ENCODE measurements at places on chromosomes 2 and 18. TPM values are rescaled to one million over a fixed set of nuclear protein-coding genes. Genes with fewer than 3 reads are reported as not detected.
A peak's percentile ranks its signal among the peaks of the same experiment; 100 is the strongest.

CYS1 gene
- 0.08 TPM for total RNA-seq

FN1 gene
- 4.6 TPM for total RNA-seq

- DNase-seq = no peak
Measured at GRCh38 chr18:11324956-11325882, 175.8 kb upstream of the PIEZO2 start.

- DNase-seq = no peak
Measured at GRCh38 chr2:65071499-65072180, 15.4 kb downstream of the CEP68 start.

KCNF1 gene
- total RNA-seq = not detected

HOXD10 gene
- not detected for total RNA-seq

DNA sequence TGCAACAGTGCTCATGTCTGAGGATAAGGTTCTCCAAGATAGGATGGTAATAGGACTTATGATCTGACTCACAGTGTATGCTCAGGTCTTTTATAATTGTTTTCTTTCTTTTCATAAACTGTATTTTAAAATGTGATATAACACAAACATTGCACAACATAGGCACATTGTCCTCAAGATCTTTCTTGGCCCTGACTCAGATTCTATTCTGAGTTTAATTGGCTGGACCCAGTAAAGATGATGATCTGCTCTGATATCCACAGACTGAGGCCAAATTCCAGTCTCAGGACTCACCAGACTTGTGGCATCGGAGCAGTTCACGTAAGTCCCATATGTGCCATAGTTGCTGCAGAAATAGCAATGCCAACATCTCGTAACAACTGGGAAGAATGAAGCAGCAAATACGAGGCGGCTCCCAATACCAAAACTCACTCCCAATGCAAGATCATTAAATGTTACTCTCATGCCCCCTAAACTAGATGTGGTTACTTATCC, 448.9 kb upstream of the SLC14A2 start:
- DNase-seq = no peak

- DNase-seq = peak; percentile 55
Measured at GRCh38 chr2:196234672-196235071, 63.3 kb upstream of the STK17B start.

DNA sequence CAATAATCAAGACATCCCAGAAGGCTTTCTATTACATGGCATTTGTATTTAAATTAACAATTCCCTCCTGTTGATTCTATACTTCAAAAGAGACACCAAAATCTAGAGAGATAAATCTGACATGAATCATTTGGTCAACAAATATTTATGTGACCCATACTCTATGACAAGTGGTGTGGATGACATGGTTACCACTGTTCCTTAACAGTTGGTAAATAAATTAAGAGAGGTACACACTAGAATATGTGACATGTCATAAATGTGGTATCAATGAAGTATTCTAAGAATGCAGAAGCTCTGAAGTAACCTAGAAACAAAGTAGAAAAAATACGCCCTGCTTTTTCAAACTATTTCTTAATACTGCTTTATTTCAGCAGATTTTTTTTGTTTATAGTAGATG, 255.4 kb downstream of the EXOC6B start:
- DNase-seq = no peak

DNA sequence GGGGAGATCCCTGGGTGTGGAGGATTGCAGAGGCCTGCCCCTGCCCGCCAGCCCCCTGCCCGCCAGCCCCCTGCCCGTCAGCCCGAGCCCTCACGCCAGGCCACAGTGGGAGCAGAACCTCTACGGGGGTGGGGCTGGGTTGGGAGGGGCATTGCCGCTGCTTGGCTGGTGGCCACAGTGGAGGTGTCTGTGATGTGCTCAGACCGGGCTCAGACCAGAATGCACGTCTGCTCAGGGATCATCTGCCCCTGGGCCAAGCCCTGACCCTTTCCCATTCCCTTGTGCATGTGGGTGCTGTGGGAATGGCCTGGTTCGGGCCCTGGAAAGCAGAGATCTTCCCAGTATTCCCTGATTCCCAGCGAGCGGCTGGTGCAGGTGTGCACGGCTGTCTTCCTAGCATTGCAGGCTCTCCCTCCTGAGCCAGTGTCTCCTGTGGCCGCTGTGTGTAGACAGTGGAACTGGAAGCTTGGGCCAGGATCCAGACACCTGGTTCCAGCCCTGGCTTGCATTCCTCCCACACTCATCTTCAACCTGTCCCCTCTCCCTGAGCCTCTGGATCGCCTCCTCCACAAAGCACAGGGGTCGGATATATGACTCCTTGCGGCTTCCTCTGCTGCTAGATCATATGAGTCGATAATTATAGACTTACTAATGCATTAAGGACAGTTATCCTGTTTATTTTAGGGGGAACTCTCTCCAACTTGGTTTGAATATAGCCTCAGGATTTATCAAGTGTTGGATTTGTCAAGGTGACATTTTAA, 161.6 kb downstream of the LDLRAD4 start:
- no peak for DNase-seq

DNA sequence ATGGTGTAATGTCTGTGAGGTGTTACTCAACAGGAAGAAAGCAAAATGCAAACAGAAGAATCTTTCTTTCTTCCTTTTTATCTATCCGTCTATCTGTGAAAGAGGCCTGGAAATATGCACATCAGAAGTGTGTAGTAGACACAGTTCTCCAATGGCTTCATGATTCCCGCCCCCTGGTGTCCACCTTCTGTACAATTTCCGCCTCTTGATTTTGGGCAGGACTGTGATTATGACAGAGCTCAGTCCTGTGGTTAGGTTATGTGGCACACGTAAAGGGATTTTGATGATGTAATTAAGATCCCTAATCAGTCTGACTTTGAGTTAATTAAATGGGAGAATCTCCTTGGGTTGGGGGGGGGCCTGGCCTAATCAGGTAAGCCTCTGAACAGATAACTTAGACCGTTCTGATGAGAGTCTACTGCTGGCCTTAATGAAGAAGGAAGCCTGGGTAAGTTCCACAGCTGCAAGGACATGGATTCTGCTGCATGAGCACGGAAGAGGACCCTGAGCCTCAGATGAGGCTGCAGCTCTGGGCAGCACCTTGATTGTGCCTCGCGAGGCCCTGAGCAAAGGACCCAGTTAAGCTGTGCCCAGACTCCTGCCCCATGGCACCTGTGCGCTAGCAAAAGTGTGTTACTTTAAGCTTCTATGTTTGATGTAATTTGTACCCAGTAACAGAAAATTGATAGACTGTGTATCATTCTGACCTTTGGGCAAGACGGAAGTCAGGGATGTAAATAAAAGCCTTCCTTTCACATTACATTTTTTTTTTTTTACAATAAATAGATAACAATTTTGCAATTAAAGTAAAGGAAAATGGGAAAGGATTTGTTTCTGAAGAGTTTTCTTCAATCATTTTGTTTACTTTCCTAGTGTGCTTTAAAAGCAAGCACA, 11.3 kb upstream of the KCNF1 start:
- DNase-seq = no peak

DNA sequence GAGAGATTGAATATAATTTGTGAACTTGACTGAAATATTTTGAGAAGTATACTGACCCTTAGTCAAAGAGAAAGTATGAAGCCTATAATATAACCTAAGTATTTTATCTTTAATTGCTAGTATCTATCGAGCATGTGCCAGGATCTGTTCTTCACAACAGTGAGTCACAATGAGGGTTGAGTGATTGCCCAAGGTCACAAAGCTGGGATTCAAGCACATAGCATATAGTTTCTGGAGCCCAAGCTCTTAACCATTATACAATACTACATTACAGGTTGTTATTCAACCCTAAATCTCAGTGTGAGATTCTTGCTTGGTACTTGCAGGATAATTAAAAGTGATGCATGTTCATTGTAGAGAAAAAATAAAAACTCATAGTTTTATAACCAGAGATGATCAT, 97.2 kb downstream of the RAB3GAP1 start:
- DNase-seq = no peak

- DNase-seq = no peak
Measured at GRCh38 chr2:15563227-15564100, 2.3 kb upstream of the NBAS start.

MAPRE3 gene
- 3.7 TPM for total RNA-seq

VWA3B gene
- total RNA-seq = not detected

HOXD9 gene
- not detected for total RNA-seq

ZBTB7C gene
- 0.05 TPM for total RNA-seq

GRCh38 chr2:229910832-229911412, 10.9 kb downstream of the TRIP12 start:
- DNase-seq = no peak

DNA sequence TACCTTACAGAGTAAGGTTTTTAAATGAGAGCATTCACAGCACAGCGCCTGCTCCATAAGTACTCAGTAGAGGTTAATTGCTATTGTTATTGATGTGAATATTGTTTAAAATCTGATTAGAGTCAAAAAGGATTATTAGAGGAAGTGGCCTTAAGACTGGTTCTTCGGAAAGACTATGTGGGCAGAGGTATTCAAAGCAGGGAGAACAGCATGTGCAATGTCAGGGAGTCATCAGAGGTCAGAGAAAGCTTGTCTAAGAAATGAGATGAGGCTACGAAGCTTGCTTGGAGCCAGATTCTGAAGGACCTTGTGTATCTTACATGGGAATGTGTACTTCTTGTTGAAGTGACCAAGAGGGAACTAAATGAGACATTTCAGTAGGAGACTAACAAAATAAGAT, 49.8 kb downstream of the PMS1 start:
- DNase-seq = no peak

GRCh38 chr2:23356711-23357110, 28.3 kb upstream of the KLHL29 start:
- no peak for DNase-seq

SPP2 gene
- not detected for total RNA-seq

ITM2C gene
- total RNA-seq = 17.2 TPM

DNA sequence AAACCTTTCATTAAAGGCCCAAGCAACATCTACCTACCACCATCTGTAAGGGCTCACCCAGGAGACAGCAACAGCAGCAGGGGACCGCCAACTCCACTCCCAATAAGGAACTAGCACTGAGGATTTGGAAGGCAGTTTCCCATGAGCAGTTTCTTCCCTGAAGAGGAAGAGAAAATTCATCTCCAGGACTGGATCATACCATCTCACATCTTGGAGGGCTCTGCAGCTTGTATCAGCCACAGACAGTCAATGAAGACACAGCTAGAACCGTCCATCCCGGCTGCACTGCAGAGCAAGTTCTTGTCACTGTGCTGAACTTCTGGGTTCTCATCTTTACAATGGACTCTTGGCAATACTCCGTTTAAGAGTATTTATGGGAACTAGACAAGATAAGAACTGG, 2.8 kb upstream of the GYPC start:
- DNase-seq = no peak

DNA sequence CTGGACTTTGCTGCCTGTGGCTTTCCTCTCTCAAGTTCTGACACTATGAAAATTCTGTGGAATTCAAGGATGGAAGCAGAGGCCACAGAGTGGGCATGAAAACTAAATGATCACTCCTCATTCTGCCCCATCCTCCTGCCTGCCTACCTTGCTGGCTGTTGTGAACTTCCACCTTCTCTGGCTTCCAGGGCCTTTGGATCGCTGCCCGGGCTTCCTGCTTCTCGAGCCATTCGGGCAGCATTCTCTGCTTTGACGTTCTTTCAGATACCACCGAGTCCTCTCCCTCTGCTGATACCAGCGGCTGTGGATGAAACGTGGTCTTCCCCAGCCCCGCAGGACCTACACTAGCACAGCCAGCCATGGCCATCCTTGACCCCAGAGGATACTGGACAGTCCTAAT, 327.7 kb upstream of the SLC14A2 start:
- DNase-seq = no peak

DNA sequence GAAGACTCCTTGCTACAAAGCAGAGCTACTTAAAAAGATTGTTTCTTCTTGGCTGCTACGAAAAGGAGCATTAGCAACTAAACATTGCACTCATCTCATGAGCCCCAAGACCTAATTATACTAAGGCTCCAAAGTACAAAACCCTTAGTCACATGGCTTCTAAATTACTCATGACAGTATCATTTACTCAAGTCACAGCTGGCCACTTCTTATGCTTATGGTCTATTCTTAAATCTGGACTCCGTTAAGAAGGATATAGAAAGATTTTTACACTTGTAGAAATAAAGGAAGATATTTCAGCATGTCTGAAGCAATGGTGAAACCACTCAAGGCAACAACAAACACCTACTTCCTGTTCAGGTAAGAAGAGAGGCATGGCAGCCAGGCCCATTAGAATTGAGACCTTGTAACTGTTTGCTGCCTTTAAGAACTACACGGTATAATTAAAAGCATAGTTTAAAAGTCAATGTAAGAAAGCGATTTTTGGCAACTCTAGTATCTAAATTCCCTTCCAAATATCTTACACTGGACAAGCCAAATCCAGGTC, 12.7 kb downstream of the ANKRD44 start:
- no peak for DNase-seq

- no peak for DNase-seq
Measured at GRCh38 chr18:12278215-12278671, 24.1 kb downstream of the CIDEA start.

- no peak for DNase-seq
Measured at GRCh38 chr18:42654556-42654955, 460.9 kb downstream of the RIT2 start.

DNA sequence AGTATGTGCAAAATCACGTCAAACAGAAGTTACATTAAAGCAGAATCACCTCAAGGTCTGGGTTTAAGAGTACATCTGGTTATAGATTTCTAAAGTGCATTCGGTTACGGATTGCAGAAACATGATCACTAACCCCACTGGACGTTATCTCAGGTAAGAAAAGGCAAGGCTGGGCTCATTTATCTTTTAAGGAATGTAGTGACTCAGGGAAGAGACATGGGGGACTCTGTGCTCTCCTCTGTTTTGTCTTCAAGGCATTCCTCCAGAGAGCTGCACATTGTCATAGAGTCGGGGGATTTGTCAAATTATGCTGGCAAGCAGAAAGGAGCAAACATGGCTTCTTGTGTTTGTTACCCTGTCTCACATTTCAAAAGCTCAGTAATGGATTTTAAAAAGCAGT, 14.3 kb downstream of the WDSUB1 start:
- DNase-seq = no peak

GRCh38 chr18:24515721-24516120, 55.3 kb downstream of the HRH4 start:
- DNase-seq = no peak

DNA sequence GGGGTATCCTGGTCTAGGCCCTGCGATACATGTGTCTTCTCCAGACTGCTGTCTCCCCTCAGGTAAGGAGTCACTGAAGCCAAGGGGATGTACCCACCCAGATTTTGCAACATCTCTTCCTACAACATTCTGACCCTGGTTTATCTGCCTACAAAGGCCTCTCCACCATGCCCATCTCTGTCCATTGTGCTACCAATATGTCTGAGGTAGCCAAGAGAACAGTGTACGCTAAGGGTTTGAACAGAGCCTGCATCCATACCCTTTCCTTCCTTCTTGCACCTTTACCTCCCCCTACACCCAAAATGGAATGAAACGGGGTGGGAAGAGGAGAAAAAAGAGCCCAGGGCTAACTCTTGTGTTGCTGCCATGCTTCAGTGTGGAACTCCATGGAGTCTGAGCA, 11.9 kb downstream of the ZC3H15 start:
- no peak for DNase-seq

IL36A gene
- total RNA-seq = not detected

DNA sequence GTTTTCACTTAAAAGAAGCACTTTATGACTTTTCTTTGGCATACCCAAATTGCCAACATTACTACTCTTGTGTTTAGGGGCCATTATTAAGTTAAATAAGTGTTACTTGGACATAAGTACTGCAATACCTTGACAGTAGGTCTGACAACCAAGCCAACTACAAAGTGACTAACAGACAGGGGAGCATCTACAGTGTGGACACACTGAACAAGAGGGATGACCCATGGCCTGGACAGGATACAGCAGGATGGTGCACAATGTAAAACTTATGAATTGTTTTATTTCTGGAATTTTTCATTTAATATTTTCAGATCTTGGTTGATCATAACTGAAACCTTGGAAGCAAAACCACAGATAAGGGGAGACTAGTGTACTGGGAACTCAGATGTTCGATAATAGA, 4.0 kb upstream of the INPP1 start:
- no peak for DNase-seq
